ENCODE measurements at places on chromosomes 2 and 18.

DNA sequence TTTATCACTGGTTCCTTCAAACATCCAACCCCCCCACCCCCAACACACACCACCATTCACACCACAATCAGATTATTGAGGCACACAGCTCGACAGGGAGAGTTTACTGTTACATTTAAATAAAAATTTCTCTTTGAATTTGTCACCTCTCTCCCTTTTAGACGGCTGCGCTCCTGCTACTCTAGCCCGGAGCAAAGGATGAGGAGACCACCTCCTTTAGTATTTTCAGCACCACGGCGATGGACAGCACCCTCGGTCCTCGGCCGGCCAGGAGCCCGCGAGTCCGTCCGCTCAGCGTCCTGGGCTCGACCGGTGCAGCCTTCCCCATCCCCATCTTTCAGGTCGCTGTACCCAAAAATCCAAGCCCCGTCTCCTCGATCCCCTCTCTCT, 892 bp downstream of the CELF4 start:
- H3K27me3 ChIP-seq, result peaks cover 57% of the 10 kb centered on the region
- no peak overlapping the region for H3K27ac ChIP-seq
- no peak overlapping the region for H3K4me3 ChIP-seq

DNA sequence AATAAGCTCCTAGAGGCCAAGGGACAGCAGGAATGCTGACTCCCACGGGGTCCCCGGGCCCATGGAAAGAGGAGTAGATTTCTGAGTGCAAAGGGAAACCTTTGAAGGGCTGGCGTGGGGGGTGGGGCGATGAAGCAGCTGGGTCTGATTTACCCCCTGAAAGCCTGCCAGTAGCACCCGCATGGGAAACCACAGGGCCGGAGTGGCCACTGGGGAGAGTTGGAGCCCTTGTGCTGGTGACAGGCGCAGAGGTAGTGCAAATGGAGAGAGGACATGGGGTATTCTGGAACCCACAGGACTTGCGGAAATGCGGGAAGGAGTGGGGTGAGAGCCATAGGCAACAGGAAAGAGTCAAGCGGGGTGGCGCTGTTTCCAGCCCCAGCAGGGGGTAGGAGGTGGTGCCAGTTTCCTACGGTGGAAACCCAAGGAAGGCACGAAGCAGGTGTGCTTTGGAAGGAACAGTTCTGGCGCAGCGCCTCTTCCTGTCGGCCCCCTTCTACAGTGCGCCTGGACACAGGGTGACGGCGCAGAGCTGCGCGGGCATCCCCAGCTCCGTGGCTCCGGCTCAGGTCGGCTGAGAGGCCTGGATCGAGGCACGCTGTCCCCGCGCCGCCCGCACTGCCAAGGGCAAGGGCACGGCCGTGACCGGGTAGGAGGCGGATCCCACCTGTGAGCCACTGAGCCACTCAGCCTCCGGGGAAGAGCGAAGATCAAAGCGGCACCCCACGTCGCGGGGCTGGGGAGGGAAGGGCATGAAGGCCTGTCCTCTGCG, 149.0 kb upstream of the GLI2 start:
- peaks cover 42% of the 10 kb centered on the region for H3K27me3 ChIP-seq
- no peaks in the 10 kb centered on the region for H3K4me1 ChIP-seq
- no peak overlapping the region for H3K4me3 ChIP-seq
- no peak for DNase-seq
- H3K27ac ChIP-seq, result no peak overlapping the region

GRCh38 chr2:133475610-133476009, 92.7 kb downstream of the NCKAP5 start:
- H3K27me3 ChIP-seq, result no peaks in the 10 kb centered on the region
- H3K27ac ChIP-seq, result no peak overlapping the region
- DNase-seq, result no peak
- H3K4me3 ChIP-seq, result no peak overlapping the region
- H3K4me1 ChIP-seq, result no peaks in the 10 kb centered on the region

- DNase-seq, result no peak
- H3K27me3 ChIP-seq, result no peaks in the 10 kb centered on the region
- H3K36me3 ChIP-seq, result peaks cover 12% of the 10 kb centered on the region
These were observed 42.6 kb downstream of the RTP5 start for GRCh38 chr2:241912021-241912555.

GRCh38 chr2:221549143-221549542, 23.0 kb downstream of the EPHA4 start:
- no peak overlapping the region for H3K4me3 ChIP-seq
- H3K4me1 ChIP-seq, result peaks cover 14% of the 10 kb centered on the region
- no peaks in the 10 kb centered on the region for H3K36me3 ChIP-seq
- peak overlapping the region; percentile 20 for H3K27ac ChIP-seq
- no peaks in the 10 kb centered on the region for H3K27me3 ChIP-seq
- DNase-seq, result no peak

GRCh38 chr18:2963048-2963447, 49.9 kb downstream of the LPIN2 start:
- peak overlapping the region; percentile 100 for H3K27ac ChIP-seq
- H3K4me1 ChIP-seq, result peaks cover 82% of the 10 kb centered on the region
- peaks cover 32% of the 10 kb centered on the region for H3K36me3 ChIP-seq
- no peaks in the 10 kb centered on the region for H3K27me3 ChIP-seq
- peak; percentile 79 for DNase-seq
- H3K4me3 ChIP-seq, result peak overlapping the region; percentile 62

DNA sequence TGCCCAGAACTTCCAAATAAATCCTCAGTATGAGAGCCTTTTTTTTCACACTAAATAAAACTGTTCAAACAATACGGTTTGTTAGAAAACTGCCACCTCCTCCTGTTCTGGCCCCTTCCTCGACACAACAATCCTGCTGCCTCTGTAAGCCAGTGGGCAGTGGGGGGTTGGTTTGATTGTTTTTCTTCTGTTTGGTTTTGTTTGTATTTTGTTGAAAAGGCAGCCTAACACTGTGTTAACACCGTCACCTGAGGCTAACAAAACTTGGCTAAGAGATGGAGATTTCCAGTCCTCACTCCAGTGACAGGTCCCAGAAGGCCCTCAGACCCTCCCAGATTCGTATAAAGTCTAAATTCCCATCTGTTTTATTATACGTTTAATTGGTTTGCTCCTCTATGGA, 402.1 kb downstream of the ZNF521 start:
- DNase-seq, result no peak
- H3K27me3 ChIP-seq, result no peaks in the 10 kb centered on the region
- no peaks in the 10 kb centered on the region for H3K36me3 ChIP-seq

GRCh38 chr2:148201075-148202004, 180.4 kb downstream of the MBD5 start:
- no peak overlapping the region for H3K4me3 ChIP-seq
- H3K4me1 ChIP-seq, result no peaks in the 10 kb centered on the region
- DNase-seq, result peak; percentile 44
- H3K27me3 ChIP-seq, result no peaks in the 10 kb centered on the region

DNA sequence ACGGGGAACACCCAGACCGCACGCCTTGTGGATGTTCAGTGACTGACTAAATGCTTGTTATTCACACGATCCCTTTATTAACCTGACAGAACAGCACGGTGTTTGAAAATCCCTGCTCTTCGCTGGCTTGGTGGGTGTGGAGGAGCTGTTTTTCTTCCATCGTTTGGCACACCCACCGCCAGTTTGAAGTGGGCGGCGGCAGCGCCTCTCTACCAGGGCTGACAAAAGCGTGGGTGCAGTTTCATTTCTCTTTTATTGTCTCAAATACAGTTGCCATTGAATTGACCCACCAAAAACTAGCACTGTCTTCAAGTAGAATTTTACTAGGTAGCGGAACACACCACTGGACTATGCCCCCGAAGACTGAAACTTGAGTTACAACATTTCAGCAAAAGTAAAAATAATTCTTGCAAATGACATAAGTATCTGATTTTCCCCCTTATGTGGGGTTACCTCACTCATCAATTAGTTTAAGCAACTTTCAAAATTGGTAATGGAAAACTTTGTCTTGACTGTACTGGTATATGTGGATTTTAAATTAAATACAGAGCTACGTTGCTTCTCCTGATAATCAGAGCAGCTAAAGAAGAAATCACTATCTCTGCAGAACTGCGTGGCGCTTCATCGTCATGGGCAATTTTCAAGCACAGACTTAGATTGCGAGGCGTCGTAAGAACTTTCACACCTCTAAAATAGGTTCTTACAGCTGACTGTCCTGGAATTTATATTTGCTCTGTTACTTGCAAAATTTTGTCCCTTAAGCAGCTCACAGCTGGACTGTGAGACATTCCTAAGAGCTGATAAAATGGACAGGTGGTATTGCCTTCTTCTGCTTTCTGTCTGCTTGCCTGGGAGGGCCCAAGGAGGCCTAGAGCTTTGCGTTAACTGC, 60.9 kb downstream of the LDLRAD4 start:
- H3K27ac ChIP-seq, result no peak overlapping the region
- peaks cover 51% of the 10 kb centered on the region for H3K4me1 ChIP-seq
- peaks cover 19% of the 10 kb centered on the region for H3K36me3 ChIP-seq
- peaks cover 27% of the 10 kb centered on the region for H3K27me3 ChIP-seq
- peak overlapping the region; percentile 25 for H3K4me3 ChIP-seq

DNA sequence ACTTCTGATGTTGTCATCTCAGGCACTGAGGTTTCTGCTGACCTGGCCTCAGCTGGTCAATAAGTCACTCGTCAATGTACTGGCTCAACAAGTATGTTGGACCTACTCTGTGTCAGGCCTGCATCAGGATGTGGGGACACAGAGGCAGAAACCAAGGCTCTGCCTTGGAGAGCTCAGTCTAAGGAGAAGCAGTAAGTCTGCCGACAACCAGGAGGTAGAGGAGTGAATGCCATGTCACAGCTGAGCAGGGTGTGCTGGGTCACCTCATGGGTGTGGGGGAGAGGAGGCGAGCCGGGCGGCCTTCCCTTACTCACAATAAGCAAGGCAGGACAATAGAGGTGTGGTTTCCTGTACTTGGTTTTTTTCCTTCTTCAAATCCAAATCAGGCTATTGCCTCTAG, 75.8 kb downstream of the COLEC12 start:
- H3K27ac ChIP-seq, result no peak overlapping the region
- peaks cover 8% of the 10 kb centered on the region for H3K27me3 ChIP-seq
- H3K4me3 ChIP-seq, result no peak overlapping the region
- H3K36me3 ChIP-seq, result no peaks in the 10 kb centered on the region

- no peaks in the 10 kb centered on the region for H3K36me3 ChIP-seq
- H3K4me1 ChIP-seq, result peaks cover 3% of the 10 kb centered on the region
- no peaks in the 10 kb centered on the region for H3K27me3 ChIP-seq
- DNase-seq, result no peak
These were observed 25.6 kb downstream of the ZNF407 start for GRCh38 chr18:74623047-74623816.

DNA sequence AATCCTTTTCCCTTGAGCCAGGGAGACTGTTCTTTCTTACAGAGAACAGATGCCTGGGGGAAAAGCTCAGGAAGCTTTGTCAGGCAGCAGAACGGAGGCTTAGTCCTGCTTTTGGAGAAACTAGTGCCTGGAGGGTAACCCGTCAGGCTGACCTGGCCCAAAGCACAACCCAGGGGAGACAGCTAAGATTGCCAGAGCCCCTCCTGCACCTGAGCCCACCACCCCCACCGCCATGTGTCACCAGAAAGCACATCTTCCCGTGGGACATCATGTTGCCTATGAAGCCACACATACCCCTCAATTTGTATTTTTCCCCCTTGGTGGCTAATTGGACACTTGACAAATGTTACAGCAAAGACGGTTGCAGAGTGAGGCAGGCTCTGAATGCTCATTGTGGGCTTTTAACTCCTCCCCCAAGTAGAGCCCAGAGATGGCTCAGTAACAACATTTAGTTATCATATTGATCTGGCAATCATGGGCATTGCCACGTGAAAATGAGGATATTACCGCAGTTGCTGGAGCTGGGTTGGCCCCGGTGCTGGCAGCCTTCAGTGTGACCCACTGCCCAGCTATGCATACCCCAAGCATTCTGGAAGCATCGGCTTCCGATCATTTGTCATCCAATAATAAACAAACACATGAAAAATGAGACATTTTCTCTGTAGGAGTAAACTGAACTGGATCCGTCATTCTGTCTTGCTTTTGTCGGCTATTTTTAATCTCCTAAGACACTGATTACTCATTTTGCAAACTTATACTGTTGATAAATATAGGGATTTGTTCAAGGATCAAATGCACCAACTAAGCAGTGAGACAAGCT, 229.5 kb downstream of the ATAD2B start:
- no peaks in the 10 kb centered on the region for H3K27me3 ChIP-seq
- no peak overlapping the region for H3K27ac ChIP-seq
- H3K4me1 ChIP-seq, result no peaks in the 10 kb centered on the region
- H3K4me3 ChIP-seq, result no peak overlapping the region
- no peaks in the 10 kb centered on the region for H3K36me3 ChIP-seq

DNA sequence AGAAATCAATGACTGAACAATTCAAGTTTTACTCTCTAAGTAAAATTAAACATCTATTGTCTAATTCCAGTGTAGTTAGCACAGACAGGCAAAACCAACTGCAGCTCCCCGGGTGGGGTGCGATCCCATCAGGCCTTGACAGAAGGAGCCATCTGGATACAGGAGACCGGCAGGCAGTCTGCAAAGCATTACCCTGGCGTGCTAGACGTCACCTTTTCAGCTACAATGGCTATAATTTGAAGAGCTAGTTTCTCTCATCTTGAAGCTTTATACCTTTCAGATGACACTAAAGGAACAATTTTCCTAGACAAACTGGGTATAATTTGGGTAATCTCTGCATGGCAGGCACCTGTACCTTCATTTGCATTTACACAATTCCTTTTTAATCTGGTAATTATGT, 761.5 kb upstream of the SOX11 start:
- H3K4me3 ChIP-seq, result no peak overlapping the region
- DNase-seq, result no peak
- no peaks in the 10 kb centered on the region for H3K4me1 ChIP-seq
- H3K27ac ChIP-seq, result no peak overlapping the region
- H3K36me3 ChIP-seq, result no peaks in the 10 kb centered on the region

GRCh38 chr18:31206787-31207381, 44.2 kb upstream of the DSC1 start:
- no peak for DNase-seq
- H3K4me3 ChIP-seq, result no peak overlapping the region
- H3K36me3 ChIP-seq, result no peaks in the 10 kb centered on the region
- no peaks in the 10 kb centered on the region for H3K27me3 ChIP-seq
- no peak overlapping the region for H3K27ac ChIP-seq
- no peaks in the 10 kb centered on the region for H3K4me1 ChIP-seq

- H3K27me3 ChIP-seq, result no peaks in the 10 kb centered on the region
- H3K4me1 ChIP-seq, result no peaks in the 10 kb centered on the region
- no peak overlapping the region for H3K4me3 ChIP-seq
- DNase-seq, result no peak
- no peaks in the 10 kb centered on the region for H3K36me3 ChIP-seq
- no peak overlapping the region for H3K27ac ChIP-seq
These were observed 381.2 kb downstream of the TXNL1 start for GRCh38 chr18:56257205-56257604.

DNA sequence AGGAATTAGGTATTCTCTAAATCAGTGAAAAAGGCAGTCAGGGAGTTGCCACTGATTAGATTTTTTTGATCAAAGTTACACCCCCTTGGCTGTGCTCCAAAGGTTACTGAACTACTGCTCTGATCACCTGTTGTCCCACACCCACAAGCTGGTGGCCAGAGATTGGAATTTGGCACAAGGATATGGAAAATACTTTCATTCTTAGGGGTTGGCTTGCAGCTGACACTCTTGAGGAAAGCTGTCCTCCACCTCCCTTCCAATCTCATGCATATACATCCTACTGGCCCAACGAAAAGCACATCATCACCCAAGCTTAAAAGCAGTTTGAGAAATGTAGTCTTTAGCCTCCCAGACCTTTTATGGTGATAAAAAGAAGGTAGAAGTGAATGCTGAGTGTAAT, 329.5 kb upstream of the CHAC2 start:
- peaks cover 5% of the 10 kb centered on the region for H3K27me3 ChIP-seq
- H3K27ac ChIP-seq, result no peak overlapping the region
- no peak for DNase-seq
- H3K4me3 ChIP-seq, result no peak overlapping the region
- no peaks in the 10 kb centered on the region for H3K36me3 ChIP-seq

All from activated CD8-positive, alpha-beta memory T cell treated with anti-CD3 and anti-CD28 coated beads, Interleukin-2, amount 10 ng/mL, durations not matched to agents 7 days and 5 days (primary cell).